ENCODE measurements at places on chromosomes 3 and 15.

GRCh38 chr3:124812291-124813265 is 74.6 kb downstream of the ITGB5 start:
- peak; percentile 93 for DNase-seq

GRCh38 chr3:64460877-64461276 is 226.9 kb downstream of the ADAMTS9 start:
- DNase-seq = no peak

DNA sequence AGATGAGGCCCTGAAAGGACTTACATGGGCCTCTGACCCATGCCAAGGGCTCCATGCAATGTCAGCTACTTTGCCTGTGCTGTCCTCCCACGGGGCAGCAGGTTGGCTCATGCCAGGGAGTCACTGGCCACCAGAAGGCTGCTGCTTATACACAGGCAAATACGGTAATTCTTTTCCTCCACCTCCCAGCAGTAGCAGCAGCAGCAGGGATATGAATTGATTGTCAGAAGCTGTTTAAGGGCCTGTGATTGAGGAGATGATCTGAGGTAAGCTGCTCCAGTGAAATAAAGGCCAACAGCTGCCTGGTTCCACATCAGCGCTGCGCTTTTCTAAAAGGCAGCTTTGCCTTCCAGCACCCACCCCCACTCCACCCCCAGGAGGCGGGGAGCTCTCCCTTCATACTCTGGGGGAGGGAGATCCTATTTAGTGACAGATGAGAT is 250.5 kb downstream of the SHQ1 start:
- no peak for DNase-seq

DNA sequence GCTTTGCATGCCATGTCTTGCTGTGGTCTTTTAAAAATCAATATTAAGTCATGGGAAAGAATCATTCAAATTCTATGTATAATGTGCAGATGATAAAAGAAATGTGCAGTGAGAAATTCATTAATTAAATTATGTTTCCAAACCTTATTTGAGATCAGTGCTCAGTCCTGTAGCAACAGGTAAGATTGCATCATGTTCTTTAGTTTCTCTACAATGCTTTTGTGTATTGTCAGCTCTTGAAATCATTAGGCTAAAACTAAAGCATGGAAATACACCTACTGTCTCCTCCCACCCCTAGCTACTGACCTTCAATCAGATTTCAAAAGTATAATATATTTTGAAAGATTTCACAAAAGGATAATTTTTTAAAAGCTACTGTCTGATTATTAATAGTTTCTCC is 612.7 kb downstream of the ROBO2 start:
- no peak for DNase-seq

- DNase-seq = peak; percentile 59
Observed at GRCh38 chr3:170358042-170359010, 811 bp downstream of the SKIL start.

- DNase-seq = no peak
Observed at GRCh38 chr3:54964081-54964480, 36.2 kb upstream of the LRTM1 start.

DNA sequence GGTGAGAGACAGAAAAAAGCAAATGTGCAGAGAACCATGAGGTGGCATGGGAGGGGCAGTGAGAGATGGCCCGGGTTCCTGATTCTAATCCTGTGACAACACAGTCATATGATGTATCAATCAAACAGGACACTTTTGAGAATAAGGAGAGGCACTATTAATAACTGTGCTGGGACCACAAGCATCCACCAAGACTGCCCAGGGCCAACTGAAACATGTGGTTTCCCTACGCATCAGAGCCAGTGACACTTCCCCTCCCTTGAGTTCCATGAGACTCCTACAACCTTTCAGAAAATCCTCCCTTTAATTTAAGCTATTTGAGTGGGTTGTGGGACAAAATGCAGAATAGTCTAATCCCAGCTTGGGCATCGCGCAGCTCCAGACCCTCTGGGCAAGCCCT is 17.4 kb downstream of the SH3BP5 start:
- DNase-seq = no peak

GRCh38 chr15:80585544-80586018 is 109.5 kb upstream of the ABHD17C start:
- no peak for DNase-seq

DNA sequence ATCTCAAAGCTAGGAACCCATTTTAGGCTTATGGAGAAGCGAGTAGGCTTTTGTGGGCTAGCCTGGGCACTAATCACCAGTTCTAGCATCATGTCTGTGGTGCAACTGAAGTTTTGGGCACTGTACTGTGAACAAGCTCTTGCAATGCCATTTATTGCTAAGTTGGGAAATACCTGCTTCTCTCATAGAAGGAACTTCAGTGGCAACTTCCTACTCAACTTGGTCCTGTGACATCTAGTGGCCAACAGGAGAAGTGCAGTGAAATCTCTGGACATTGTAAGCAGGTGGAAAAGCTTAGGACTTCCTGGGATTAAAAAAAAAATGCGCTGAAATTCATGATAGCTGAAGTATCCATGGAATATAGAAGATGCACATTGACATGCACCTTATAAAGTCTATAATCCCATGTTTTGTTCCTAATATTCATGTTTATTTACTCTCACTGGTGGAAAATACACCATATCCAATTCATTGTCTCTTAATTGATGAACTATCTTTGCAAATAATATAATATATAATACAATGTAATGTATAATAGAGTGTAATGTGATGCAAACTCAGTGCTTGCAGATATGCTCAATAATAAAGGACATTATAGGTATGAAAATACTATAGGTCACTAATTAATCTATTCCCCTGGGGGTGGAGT is 6.5 kb upstream of the ALDH1A3 start:
- DNase-seq = peak; percentile 39

DNA sequence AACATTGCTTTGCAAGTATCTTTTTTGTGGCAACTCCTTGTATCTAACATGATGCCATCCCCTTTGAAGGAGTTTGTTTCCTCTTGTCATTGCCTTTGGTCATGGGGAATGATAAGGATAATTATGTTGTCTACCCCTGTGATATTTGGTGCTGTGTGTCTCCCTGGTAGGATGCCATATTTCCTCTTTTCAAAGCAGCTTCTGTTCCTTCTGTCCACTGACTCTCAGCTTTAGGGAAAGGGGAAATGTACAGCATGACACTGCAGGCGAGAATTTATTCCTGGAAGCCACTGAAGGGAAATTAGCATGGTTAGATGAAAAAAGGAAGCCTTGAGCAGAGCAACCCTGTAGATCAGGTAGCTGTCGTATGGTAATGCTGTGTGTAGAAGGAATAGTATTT is 576.7 kb downstream of the CADM2 start:
- no peak for DNase-seq

GRCh38 chr3:157610876-157611535 is 107.8 kb upstream of the VEPH1 start:
- DNase-seq = no peak

DNA sequence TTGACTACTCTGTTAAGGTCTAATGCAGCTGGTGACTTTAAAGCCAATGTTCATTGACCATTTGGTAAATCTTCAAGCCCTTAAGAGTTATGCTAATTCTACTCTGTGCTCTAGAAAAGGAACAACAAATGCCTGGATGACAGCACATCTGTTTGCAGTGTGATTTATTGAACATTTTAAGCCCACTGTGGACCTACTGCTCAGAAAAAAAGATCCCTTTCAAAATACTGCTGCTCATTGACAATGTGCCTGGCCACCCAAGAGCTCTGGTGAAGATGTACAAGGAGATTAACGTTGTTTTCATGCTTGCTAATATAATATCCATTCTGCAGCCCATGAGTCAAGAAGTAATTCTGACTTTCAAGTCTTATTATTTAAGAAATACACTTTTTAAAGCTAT is 110.8 kb downstream of the TBC1D5 start:
- DNase-seq = no peak

DNA sequence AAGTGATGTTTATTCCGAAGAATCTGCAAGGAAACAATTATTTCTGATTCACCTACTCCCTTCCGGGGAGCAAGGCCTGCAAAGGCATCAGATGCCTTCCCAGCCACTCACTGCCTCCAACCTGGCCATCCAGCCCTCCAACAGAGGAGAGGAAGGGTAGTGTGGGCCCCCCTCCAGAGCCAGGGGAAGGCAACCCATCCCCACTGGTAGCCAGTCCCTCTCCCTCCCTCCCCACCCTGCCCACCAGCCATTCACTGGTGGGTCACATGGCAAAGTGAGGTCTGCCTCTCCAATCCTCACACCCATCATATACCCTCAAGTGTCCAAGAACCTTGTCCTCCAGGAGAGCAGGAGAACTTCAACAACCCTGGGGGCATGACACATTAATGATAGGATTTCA is 2.4 kb upstream of the VIPR1 start:
- no peak for DNase-seq

- DNase-seq = no peak
Observed at GRCh38 chr3:189027626-189028155, 144.1 kb upstream of the TPRG1 start.

GRCh38 chr3:156635034-156635433 is 39.4 kb upstream of the TIPARP start:
- no peak for DNase-seq

GRCh38 chr3:104392327-104392726 is 974.4 kb upstream of the ALCAM start:
- no peak for DNase-seq

- no peak for DNase-seq
Observed at GRCh38 chr15:70770863-70771262, 7.5 kb upstream of the UACA start.

GRCh38 chr3:127987309-127987995 is 64.8 kb upstream of the SEC61A1 start:
- DNase-seq = no peak

DNA sequence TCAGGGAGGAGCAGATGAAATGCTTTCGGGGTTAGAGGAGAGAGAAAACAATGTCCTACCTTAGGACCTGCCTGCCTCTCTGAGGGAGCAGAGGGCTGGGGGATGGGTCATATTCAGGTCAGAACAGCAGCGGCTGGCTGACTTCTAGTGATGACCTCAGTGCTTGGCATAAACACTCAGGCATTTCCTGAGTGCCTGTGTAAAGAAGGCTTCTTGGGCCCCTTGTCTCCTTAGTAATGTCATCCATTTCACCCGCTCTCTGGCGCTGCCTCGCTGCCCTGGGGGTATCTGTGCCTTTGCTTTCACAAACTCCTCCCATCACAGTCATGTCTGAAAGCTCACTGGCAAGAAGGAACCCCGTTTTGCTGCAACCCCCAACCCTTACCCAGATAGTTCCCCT is 82.9 kb upstream of the GSK3B start:
- no peak for DNase-seq

DNA sequence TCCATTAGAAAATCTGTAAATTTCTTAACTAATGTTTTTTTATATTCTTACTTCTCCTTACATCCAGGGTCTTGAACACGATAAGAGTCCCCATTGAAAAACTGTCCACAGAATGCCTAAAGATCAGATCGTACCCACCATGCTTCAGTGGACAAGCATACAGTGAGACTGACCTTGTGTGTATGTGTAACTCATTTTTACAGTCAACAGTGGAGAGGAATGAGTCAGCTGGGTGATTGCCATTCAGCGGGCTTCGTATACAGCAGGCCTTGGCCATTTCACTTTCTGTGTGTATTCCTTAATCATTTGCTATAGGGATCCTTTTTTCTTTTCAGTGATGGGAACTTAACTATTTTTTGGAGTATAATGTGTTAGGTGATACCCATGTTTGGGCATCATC is 10.6 kb downstream of the PARP14 start:
- DNase-seq = no peak

GRCh38 chr15:40070166-40070557 is 31.2 kb upstream of the SRP14 start:
- DNase-seq = no peak

GRCh38 chr15:89341316-89342005 is 6.8 kb upstream of the POLG start:
- DNase-seq = no peak

DNA sequence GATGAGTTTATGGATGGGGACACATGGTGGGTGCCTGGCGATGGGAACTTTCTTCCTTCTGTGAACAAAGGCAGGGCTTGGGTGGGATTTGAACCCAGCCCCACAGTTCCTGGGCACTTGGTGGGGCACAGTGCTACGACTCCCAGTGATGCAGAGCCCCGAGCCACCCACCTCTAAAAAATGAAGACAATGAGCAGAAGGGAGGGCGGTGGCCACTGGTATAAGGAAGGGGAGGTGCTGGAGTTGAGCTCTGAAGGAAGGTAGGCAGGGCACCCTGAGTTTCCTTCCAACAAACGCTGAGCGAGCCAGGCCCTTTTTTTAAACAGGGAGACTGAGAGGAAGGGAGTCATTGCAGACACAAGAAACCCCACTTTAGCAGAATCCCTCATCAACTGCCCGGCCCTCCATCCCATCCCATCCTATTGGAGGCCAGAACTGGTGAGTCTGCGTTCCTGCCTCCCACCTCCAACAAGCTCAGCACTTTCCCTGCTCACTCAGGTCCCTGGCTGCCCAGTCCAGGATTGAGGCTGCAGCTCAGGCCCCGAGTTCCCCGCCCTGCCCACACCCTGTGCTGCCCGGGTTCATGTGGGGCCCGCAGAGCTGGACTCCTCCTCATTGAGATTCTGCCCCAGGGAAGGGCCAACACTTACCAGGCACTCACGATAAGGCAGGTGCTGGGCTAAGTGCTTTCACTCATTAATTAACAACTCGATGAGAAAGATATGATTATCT is 57.3 kb downstream of the LINGO1 start:
- DNase-seq = no peak

GRCh38 chr3:193620057-193620456 is 27.0 kb downstream of the OPA1 start:
- DNase-seq = no peak

- no peak for DNase-seq
Observed at GRCh38 chr15:57734860-57735259, 28.3 kb downstream of the POLR2M start.

DNA sequence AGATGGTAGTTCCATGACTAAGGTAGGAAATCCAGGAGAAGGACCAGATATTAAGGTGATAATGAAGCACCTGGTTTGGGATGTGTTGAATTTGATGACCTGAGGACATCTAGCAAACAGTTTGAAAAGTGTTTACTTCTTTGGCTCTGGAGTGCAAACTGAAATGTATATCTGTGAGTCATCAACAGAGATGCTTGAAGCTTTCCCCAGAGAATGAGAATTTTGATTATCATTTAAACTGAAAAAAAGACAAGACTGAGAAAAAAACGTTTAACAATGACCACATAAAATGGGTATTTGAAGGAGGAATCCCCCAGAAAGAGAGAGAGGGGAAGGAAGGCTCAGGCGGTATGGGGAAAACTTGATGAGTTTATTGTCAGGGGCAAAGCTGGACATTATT is 20.7 kb upstream of the GSK3B start:
- no peak for DNase-seq

DNA sequence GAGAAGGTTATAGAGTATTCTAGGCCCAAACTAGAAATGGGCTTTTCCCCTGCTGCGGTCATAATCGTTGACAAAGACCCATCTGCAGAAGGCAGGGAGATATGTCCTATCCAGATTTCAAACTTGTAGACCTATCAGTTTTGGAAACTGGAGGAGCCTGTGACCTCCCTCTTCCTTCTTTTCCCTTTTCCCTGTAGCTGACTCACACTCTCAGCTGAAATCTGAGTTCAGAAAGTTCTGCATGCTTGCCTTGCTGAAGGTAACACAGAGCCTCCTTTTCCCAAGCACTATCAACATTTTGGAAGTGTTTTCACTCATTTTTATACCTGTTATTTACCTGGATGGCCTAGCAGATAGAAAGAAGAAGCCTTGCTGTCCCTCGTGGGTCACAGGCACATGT is 59.1 kb upstream of the PSMD6 start:
- DNase-seq = no peak

GRCh38 chr3:86978111-86978551 is 12.8 kb downstream of the VGLL3 start:
- DNase-seq = no peak

All from NCI-H446 (cell line).